Hematopoietic multipotent progenitor cell (in vitro differentiated cells): ENCODE measurements at places on chromosomes 3 and 15.

GRCh38 chr3:174957551-174958001 is 98.4 kb downstream of the NAALADL2 start:
- no peak for DNase-seq

GRCh38 chr3:24149032-24149431 is 203.9 kb downstream of the NR1D2 start:
- no peak for DNase-seq

DNA sequence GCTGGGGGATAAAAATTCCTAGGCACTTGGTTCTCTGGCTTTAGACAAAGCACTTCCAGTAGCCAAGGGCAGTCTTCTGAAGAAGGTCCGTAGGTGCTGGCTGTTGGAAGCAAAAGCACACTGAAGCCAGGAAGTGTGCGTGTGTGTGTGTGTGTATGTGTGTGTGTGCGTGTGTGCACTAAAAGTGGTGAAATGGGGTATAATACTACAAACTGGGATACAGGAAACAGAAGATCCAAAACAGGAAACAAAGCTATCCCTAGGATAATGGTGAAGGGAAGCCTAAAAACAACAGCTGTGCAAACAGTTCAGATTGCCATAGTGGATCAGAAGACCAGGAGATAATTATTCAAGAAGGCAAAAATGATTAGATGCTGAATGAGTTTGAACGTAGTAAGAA is 103.4 kb downstream of the IL20RB start:
- no peak for DNase-seq

DNA sequence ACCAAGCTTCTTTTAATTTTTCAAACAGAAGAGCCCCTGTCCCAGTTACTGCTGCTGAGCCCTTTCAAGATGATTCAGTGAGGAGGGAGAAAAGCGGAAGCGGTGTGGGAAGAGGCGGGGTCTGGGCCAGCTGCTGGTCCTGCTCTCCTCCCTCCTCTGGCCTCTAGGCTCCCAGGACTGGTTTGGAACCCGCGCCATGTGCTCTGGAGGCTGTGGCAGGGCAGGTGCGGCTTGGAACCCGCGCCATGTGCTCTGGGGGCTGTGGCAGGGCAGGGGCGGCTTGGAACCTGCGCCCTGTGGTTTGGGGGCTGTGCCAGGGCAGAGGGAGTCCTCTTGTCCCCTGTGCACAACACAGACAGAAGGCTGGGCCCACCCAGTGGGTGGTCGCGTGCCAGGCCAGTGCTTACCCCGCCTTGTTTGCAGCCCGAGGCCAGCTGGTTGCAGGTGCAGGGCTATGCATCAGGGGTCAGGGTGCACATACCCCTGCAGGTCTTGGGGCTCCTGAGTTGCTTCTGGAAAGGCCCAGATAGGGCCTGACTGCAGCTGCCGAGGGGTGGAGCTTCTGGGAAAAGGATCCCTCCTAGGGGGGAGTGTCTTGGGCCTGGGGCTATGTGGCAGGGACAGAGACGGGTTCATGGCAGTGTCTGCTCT is 12.2 kb downstream of the ALG1L2 start:
- DNase-seq, result peak; percentile 75

- DNase-seq, result no peak
These were observed 83.0 kb downstream of the AKAP13 start for GRCh38 chr15:85463276-85463892.

DNA sequence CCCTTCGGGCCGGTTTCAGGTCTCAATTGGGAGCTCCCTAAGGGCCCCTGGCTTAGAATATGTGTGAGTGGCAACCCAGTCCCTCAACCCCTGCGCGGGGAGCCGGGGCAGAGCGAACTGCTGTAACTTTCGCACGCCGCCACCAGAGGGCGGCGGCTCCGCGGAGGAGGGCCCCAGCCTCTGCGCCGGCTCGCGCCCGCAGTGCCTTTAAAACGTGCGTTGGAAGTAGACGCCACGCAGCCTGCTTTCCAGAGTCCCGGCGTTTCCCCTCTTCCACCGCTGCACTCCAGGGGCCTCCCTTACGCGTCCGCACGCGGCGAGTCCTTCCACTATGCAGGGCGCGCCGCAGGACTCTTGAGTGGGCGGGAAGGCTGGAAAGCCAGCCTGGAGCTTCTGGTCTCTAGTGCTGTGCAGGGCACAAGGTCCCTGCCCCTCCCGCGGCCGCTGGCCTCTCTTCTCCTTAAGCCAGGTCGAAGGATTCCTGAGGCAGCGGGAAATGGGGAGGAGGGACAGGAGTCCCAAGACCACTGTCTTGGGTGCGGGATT is 23.7 kb upstream of the RNU6-1 start:
- DNase-seq, result peak; percentile 75

DNA sequence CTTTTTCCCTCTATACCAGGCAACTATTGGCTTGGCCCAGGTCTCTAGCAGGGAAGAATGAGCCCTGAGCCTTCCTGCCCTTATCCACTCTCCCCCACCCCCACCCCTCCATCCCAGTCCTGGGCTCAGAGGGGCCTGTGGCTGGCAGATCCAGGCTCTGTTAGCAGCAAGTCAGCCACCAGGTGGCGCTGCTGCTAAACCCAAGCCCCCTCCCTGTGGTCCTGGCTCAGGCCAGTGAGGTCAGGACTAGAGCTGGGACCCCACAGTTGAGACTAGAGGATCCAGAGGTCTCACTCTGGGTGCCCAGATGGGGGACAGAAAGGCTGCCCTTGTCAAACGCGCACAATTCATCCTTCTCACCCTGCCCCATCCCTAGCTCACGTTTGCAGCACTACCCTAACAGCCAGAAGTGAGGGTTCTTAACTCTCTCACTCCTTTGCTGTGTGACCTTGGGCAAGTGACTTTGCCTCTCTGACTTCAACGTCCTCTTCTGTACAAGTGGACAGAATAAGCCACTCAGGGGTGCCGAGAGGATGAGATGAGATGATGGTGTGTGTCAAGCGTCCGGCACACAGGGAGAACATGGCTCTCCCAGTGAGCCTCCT is 46.8 kb upstream of the SLC6A1 start:
- peak; percentile 55 for DNase-seq

GRCh38 chr3:115146418-115147328 is at the start of gene ZBTB20:
Gene ZBTB20 (minus strand): TSS chr3:115147288.
- no peak for DNase-seq

DNA sequence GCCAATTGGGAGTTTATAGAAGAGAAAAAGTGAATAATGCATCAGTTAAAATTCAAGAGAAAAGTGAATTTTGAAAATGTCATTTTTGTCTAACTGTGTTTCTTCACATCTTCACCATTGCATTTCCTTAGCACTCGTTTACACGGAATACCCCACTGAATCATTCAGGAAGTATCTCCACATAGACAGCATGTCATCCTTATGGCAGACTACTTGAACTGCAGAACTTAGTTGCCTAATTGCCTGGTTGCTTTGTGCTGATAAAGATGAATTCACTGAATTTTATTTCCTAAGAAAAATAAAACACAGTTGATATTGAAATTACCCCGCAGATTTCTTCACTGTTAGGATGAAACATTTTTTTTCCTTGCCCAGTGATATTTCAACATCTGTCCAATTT is 627.1 kb downstream of the ROBO1 start:
- no peak for DNase-seq

GRCh38 chr3:89266074-89266473 is 158.7 kb downstream of the EPHA3 start:
- no peak for DNase-seq

GRCh38 chr3:9361691-9362388 is 1.0 kb upstream of the THUMPD3 start:
- DNase-seq, result no peak

DNA sequence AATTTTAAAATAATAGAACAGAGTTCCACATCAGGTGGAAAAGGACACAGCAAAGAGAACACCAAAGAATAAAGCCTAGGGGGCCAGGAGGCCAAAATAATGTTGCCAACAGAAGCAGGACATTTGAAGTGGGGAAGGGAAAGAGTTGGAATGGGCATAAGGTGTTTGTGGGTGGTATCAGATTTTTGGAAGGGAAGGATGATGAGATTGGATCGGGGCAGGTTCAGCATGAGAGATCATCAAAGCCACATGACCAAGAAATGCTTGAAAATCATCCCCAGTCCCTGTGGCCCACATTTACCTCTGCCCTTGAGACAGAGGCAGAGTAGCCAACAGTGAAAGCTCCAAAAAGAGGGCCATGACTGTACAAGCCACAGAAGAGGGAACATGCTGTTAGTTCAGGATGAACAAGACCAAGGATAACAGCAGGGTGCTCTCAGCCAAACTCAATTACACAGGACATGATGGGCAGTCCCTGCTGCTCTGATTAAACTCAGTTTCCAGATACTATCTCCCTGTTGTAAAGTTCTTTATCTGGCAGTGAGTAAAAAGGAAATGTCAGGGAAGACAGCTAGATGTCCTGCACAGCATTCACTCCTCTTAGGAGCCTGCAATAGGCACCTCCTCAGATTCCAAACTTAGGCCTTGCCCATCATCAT is 32.5 kb downstream of the RAB27A start:
- DNase-seq, result no peak

DNA sequence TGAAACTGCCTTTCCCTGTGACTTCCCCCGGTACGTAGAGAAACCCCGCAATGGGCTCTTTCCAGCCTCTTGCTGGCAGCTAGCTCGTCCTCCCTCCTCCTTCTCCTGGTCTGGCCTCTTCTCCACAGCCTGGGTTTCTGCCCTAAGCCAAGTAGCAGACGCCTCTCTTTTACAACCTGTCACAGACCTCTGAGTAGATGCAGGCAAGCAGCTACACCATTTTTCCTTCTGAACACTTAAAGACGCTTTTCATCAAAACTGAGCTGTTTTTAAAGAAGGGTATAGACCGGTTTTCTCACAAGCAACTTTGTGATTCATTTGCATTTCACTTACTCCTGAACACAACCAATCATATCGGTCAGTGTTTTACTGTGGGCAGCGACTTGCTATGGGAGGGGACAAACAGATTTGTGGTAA is 32.0 kb downstream of the ADAMTSL3 start:
- DNase-seq, result no peak

DNA sequence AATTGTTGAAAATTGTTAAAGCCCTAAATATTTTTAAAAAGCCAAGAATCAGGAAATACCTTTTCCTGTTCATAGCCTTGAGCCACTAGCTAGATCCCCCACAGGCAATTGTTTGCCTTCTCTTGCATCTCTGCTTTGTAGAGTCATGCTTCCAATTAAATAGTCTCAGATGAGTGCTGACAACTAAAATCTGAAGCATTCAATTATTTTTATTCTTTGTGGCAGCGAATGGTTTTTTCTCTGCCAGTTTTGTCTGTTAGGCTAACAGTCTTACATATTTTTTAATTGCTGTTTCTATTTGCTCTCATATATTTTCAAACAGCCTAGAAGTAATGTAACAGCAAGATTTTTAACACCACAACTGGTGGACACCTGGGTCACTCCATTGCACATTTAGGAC is 277.1 kb upstream of the GBE1 start:
- no peak for DNase-seq

DNA sequence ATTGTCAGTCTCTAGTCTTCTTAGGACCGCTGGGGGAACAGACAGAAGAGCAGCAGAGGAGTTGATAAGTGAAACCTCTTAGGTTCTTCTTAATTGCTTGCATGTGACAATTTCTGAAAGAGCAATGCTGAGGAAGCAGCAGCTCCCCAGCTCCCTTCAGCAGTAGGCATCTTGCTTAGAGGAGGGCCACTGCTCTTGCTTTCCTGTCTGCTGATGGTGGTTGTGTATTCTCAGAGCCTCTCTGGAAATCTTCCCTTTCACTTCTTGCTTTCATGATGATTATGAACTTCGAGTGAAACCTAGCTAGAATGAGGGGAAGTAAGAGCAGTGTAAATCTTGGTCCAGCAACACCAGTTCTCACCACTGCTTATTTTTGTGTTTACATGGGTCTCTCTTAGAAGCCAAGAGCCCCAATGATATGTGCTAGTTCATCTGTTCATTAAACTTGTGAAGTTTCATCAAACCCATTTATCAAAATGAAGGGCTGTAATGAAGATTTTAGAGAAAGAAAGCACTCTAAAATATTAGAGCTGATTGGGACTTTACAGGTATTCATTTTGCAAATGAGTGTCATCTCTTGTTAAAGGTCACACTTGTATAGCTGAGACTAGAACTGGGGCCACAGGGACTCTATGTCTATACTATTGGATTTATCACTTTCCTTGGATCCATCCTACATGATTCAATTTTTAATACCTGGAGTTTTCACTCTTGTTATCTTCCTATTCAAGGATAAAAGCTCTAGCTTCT is 246.7 kb downstream of the LPP start:
- DNase-seq, result no peak

- DNase-seq, result no peak
These were observed 164.3 kb upstream of the VEPH1 start for GRCh38 chr3:157667493-157667892.

- no peak for DNase-seq
These were observed 81.6 kb upstream of the ROBO2 start for GRCh38 chr3:76958274-76958673.

- no peak for DNase-seq
These were observed 20.1 kb downstream of the GOLGA6A start for GRCh38 chr15:74062236-74062635.

GRCh38 chr3:12179441-12179840 is 20.7 kb upstream of the TIMP4 start:
- no peak for DNase-seq

GRCh38 chr3:102113421-102114041 is 264.2 kb downstream of the NFKBIZ start:
- no peak for DNase-seq

GRCh38 chr3:126644615-126645014 is 10.3 kb downstream of the TXNRD3 start:
- no peak for DNase-seq

DNA sequence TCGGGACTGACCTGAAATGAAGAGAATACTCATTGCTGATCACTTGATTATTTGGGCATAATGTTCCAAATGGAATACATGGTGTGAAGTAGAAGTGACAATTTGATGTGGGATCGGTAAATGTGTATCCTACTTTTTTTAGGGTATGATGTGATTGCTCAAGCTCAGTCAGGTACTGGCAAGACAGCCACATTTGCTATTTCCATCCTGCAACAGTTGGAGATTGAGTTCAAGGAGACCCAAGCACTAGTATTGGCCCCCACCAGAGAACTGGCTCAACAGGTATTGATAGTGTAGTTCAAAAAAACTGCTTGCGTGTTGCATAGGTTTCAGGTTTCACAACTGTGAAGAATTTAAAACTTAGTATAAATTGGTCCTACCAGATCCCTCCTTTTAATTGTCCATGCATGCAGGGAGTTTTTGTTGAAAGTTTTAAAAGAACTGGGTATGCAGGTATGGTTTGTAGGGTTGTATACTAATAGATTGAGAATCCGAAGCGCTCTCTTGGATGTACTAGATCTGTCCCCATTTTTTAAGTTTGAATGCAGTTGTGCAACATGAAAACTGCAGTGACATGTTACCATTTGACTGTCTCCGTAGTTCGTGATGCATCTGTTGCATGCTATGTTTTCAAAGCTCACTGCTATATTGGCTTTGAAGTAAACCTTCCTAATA is 1.6 kb downstream of the EIF4A2 start:
- DNase-seq, result no peak

DNA sequence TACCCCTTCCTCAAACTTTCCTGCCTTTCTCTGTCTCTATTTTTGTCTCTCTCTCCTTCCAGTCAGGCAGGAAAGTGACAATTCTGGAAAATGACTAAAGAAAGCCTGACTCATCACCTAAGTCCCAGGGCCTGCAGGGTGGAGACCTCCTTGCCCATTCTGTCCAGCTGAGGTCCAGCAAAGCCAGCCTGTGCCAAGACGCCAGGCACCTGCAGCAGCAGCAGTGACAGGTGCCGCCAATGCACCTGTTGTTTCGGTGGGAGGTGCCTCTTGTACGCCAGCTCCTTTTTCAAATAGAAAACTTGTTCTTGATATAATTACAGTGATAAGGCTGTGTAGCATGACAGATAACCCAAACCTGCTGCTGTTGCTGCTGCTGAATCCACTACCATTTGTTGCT is 501.3 kb downstream of the NTRK3 start:
- no peak for DNase-seq
